ENCODE measurements at places on chromosomes 13 and 19. TPM values are rescaled to one million over a fixed set of nuclear protein-coding genes. Genes with fewer than 3 reads are reported as not detected.

GRIN3B gene
- not detected for total RNA-seq

- DNase-seq: no peak
These were observed 95.3 kb upstream of the GPR12 start for GRCh38 chr13:26855921-26856320.

DNA sequence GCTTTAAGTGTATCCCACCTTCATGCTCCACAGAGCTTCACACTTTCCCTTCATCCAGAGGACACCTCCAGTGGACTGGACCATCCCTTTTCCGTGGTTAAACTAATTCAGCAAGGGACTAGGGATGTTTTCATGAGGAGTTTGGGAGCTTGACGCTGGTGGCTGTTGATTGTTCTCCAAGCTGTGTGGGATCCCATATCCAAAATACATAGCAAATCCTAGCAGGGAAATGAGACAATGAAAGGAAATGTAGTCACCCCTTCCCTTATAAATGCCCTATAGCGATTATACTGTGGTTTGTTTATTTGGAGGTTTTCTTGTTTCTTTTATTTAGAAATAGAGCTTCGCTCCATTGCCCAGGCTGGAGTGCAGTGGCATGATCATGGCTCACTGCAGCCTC, 31.6 kb upstream of the DPRX start:
- no peak for DNase-seq

DNA sequence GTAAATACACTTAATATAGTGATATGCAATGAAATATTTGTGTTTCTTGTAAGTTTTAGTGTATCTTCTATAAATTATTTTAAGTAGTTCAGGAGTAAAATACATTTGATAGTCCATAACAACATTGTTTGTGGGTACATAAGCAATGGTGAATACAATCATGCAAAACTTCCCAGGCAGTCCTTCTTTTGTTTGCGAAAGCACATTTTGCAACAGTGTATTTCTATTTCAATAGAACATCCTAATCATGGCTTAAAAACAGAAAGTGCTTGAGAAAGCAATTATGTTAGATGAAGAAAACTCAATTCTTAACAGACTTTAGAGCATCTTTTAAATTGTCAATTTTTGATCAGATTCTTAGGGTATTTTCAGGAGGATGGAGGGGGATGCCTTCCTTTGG, 155.6 kb downstream of the POSTN start:
- DNase-seq: no peak
